ENCODE measurements at places on chromosomes 3 and 15.

- DNase-seq = no peak
These were observed 1.3 kb downstream of the GREM1 start for GRCh38 chr15:32718821-32719716.

DNA sequence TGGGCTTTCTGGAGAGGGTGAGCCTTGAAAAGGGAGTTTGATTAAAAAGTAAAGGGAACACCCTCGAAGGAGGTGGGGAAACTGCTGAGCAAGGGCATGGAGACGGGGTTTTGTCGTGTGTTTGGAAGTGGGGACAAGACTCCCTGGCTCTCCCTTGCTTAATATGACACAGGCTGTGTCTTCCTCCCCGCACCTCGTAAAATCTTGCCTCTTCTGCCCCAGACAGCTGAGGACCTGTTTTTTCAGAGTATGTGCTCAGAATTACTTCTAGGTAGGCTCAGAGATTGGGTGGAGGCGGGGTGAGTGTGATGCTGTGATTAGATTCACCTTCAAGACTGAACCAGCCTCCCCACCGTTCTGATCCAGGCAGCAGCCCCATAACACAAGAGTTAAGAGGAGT lies 244.4 kb upstream of the TLE3 start:
- no peak for DNase-seq

DNA sequence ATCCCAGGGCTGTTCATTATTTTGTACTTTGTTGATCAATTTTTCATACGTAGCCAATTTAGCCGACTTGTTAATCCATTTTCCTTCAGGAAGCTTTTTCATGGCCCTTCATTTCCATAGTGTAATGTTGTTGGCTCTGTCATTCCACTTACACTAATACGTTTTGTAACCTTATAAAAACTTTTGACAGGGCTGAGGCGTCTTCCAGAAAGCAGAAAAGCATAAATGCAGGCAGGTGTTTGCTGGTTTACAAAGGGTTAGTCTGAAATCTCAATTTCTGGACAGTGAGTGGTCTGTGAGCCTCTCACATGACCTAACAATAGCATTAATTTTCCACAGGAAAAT lies 444.0 kb downstream of the OTOL1 start:
- DNase-seq = no peak

DNA sequence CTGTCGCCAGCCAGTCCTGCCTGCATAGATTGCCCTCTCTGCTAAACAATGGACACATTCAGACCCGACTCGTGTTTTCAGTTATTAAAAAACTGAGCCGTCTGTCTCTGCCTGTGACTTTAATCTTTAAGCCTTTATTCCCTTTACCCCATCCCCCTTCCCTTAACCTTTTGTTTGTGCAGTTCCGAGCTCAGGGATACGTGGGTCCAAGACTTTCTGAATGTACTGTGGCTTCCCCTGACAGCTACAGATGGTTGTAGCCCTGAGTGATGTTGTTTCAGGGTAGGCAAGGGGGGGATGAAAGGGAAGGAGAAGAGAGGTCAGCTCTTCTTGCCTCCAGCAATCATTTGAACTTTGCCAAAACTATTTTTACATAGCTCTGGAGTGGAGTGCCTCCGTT lies 44.6 kb downstream of the EEFSEC start:
- no peak for DNase-seq

GRCh38 chr3:52039846-52040245 lies 16.5 kb downstream of the DUSP7 start:
- no peak for DNase-seq

GRCh38 chr15:31954374-31955172 lies 75.7 kb upstream of the CHRNA7 start:
- no peak for DNase-seq

GRCh38 chr3:197006860-197007259 lies 22.8 kb downstream of the MELTF start:
- no peak for DNase-seq

- DNase-seq = no peak
These were observed 128.3 kb downstream of the ATP10A start for GRCh38 chr15:25734680-25735355.

- DNase-seq = no peak
These were observed 41.6 kb upstream of the DLG1 start for GRCh38 chr3:197339841-197340520.

DNA sequence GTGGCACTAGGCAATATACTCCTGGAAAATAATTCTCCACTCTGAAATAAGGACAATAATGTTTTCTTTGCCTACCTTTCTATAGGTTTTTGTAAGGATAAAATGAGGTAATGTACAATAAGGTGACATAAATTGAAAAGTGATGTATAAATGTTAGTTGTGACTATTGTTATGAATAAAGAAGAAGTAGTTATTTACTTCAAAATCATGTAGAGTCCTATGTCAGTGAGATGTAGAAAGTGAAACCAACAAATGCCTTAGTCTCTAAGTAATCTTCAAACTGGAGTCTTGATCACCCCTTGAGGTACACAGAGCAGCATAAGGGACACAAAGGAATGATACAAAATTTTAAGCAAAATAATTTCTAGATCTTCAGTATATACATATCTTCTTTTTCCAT lies 60.3 kb upstream of the TP63 start:
- DNase-seq = no peak

All from GM19239 (cell line).